ENCODE measurements at places on chromosomes 13 and 19.

- DNase-seq = no peak
Measured at GRCh38 chr13:28890712-28891111, 70.6 kb downstream of the MTUS2 start.

- no peak for DNase-seq
Measured at GRCh38 chr13:99987154-99988019, 5.8 kb downstream of the ZIC2 start.

GRCh38 chr19:31678421-31678820 is 329.2 kb upstream of the TSHZ3 start:
- DNase-seq = no peak

- peak; percentile 65 for DNase-seq
Measured at GRCh38 chr19:10701955-10702525, 801 bp downstream of the QTRT1 start.

- DNase-seq = no peak
Measured at GRCh38 chr19:41424335-41425173, 2.6 kb downstream of the B3GNT8 start.

DNA sequence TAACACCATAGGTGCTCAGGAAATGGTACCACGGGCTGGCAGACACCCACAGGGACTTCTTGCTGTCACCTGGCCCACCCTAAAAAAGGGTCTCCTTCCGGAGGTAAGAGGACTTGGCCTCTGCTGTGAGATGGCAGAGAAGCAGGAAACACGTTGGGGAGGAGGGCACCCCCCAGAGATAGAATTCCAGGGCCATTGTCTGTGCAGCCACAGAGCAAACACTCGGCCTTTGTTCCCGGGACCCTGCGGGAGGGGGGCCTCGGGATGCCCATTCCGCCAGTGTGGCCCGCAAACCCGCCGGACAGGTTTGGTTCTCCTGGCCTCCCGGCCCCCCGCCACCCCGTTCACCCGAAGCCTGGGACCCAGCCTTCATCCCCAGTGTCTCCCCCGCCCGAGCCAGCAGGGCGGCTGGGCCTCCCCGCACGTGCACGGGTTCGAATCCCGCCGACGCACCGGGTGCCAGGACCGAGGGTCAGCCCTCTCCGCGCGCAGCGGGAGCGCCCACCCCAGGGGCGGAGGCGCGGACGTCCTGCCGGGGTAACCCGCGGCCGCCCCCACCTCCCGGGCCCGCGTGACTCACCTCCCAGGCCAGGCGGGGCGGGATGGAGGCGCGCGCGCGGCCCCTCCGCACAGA is 714 bp downstream of the PLPP2 start:
- DNase-seq = no peak

DNA sequence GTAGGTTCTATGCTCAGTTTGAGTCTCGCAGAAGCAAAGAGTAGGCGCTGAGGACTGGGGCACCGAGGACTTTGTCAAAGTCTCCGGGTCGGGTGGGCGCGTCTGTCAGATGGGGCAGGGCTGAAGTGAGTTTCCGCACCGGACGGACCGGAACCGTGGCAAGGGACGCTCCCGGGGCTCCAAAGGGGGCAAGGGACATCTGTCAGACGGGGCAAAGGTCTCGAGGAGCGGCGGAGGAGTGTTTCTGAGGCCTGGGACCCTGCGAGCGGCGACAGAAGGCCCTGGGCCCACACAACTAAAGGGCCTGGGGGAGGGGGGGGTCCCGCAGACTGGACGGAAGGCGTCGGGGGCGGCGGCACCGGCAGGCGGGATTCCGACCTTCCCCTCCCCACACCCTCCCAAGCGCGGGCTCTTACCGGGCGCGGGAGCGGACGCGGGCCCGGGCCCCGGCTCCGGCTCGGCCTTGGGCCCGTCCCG is 13.3 kb upstream of the AKAP8L start:
- DNase-seq = peak; percentile 67

DNA sequence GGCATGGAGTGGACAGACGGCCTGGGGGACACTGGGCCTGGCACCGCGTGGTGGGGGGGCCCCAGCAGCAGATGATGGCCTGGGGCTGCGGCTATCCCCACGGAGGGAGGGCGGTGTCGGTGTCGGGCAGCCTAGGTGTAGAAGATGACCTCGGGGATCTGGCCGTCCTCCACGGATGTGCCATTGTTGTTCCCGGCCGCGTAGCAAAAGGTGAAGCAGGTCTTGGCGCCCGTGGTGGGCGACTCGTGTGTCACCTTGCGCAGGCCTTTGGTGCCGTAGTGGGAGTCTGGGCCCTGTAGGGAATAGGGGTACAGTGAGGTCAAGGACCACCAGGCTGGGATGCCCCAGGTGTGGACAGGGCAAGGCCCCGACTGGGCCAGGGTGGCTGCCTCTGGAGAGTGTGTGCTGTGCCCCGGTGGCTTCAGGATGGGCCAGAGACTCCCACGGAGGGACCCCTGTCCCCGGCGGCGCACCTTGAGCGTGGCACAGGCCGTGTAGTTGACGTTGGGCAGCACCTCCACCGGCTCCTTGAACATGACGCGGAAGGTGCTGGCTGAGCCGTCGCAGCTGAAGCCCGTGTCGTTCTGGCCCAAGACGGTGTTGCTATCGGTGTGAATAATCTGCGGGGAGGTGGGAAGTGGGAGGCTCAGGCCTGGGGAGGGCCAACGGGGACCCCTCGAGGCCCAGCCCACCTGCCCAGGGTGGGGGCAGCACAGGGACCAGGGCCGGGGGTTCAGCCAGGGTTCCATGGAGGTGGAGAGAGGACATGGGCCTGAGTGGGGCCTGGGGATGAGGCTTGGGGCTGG is 29.0 kb downstream of the BTBD2 start:
- no peak for DNase-seq

GRCh38 chr19:21323000-21323399 is 6.2 kb downstream of the ZNF708 start:
- no peak for DNase-seq

DNA sequence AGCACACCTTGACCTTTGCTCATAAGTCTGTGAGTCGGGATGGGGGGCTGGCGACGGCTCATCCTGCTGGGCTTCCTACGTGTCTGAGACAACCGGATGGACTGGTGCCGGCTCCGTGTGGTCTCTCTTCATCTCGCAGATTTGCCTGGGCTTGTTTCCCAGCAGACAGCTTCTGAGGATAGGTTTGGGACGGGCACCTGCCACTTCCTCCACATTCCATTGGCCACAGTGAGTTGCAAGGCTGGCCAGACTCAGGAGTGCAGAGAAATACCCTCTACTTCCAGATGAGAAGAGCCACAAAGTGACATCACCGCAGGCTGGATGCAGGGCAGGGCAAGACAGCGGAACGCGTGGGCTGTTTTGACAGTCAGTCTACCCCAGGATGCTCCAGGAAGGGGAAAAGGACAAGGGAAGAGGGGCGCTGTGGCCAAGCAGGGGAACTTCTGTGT is 48.1 kb downstream of the IRS2 start:
- no peak for DNase-seq

- DNase-seq = no peak
Measured at GRCh38 chr19:22332924-22333323, 46.7 kb downstream of the ZNF729 start.

- DNase-seq = no peak
Measured at GRCh38 chr13:25943658-25944057, 108.2 kb downstream of the SHISA2 start.

DNA sequence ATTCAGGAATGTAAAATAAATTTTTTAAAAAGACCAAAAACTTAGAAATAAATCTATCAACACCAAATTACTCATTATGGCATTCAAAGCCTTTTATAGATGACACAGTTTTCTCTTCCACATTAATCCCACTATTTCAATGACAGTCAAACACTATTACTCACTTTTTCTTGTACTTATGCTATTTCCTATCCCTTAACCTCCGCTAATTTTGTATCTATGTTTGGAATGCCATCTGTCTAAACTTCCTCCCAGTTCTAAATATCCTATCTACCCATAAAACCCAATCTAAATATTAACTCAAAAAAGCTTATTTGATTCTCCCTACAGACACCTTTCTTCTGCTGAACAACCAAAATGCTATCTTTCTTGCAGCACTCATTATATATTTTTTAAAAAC is 203.5 kb downstream of the ENOX1 start:
- no peak for DNase-seq

DNA sequence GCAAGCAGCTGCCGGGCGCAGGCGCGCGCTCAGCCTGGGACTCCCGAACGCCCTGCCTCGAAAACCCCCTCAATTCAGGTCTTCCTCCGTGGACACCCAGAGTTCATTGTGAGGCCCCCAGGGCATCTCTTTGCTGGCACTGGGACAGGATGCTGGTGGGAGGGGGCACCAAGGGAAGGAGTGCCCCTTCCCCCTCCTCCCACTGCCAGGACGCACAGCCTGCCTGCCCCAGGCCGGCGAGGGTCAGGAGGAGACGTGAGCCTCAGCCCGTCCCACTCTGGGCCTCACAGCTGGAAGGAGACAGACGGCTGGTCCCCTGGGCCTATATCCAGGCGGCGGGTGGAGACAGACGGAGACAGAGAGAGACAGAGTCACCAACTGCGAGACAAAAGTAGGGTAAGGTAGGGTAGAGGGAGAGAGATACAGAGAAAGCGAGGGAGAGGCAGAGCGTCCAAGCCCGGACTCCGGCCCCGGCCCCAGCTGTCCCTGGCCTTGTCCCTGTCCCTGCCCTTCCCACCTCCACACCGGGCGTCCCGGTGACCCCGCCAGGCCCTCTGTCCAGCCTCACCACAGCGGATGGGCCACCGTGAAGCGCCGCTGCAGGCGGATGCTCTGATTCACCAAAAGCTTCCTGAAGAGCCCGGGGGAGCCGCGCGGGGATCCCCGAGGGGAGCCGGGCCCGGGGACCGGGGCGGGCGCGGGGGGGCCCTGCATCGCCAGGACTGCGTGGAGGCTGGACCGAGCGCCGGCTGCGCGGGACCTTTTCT is at the start of gene PDE4C:
Gene PDE4C (minus strand): TSS at position 737 of the 767 bp plus-strand sequence. CDS start 23 bp downstream, at position 714.
- peak; percentile 52 for DNase-seq

GRCh38 chr19:42152910-42153671 is 20.8 kb upstream of the POU2F2 start:
- DNase-seq = no peak

DNA sequence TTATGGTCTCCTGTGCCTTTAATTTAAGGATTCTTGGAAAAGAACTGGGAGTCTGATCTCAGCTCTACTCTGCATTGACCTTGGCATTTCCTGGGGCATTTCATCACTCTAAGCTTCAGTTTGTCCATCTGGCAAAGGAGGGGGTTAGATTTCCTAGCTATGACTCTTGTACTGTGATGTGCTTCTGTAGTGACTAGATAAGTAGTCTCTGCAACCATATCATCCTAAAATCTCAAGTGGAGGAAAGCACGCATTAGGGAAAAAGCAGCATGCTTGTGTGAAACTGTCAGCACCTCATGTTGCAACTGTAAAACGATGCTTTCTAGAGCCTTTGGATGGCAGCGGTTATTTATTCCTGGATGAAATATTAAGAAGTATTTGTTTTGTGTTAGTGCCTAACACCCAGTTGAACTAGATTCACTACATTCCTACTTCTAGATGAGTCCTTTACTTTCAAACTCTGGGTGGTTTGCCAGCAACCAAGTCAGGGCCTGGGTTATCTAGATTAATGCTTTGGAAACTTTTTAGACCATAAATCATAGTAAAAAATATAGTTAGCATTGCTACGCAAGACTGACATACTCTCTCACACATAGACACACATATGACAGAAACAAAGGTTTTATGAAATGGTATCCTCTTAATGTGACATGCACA is 6.8 kb downstream of the WDFY2 start:
- DNase-seq = no peak

DNA sequence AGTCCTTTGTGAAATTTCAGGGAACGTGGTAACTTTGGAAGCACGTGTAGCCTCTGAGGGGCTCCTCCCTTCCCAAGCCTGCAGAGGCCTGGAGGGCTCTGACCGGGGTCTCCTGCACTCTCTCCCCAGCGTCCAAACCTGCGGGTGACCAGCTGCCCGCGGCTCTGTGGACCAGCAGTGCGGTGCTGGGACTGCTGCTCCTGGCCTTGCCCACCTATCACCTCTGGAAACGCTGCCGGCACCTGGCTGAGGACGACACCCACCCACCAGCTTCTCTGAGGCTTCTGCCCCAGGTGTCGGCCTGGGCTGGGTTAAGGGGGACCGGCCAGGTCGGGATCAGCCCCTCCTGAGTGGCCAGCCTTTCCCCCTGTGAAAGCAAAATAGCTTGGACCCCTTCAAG is 2.7 kb upstream of the TPGS1 start:
- DNase-seq = no peak

DNA sequence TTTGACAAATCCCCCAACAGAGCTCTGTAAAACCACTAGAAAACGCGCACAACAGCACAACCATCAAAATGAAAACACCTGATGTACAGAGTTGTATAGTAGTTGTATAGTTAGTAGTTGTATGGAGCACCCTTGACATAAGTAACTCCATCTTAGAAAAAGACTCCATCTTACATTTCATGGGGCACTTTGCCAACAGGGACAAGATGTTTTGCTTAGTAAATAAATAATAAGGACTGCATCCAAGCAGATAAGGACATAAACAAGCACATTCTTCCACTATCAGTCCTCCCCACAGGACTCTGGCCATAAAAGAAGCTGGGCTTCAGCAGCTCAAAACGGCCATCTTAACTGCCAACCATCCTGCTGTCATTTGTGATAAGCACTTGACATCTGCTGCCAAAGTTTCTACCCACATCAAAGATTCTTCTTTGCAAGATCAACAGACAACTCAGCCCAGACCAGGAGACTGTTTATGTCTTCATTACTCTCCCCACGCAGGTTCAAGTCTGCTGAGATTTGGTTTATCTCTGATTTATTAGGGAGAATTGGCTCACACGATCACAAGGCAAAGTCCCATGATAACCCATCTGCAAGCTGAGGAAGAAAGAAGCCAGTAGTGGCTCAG is 20.7 kb upstream of the ZNF331 start:
- DNase-seq = no peak

DNA sequence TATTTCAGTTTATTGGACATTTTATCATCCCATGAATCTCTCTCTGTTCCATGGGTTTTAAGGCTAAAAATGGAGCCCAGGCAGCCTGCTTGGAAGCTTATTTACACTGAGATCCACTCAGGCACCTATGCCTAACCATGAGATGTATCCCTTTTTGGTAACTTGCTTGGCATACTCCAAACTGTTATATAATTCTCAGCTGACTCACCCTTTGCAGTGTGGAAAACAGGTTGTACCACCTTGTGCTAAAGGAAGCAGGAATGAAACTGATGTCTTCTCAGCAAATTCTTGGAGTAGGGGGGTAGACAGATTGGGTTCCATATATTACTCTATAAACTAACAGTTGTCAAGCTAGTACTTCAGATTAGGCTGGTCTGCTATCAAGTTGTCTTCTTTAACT is 483.6 kb downstream of the KLF5 start:
- no peak for DNase-seq

GRCh38 chr19:15507068-15508034 is 974 bp upstream of the CYP4F22 start:
- DNase-seq = no peak

GRCh38 chr13:33859691-33860303 is 41.8 kb downstream of the RFC3 start:
- DNase-seq = no peak

- no peak for DNase-seq
Measured at GRCh38 chr13:20057963-20058362, 99.4 kb downstream of the ZMYM2 start.

Data from GM20000 (cell line).